H1 (cell line): ENCODE measurements at places on chromosomes 6 and 20.

- DNase-seq, result no peak
Observed at GRCh38 chr6:72861935-72862432, 240.1 kb downstream of the KCNQ5 start.

- DNase-seq, result no peak
Observed at GRCh38 chr6:40146902-40147301, 212.6 kb upstream of the MOCS1 start.

DNA sequence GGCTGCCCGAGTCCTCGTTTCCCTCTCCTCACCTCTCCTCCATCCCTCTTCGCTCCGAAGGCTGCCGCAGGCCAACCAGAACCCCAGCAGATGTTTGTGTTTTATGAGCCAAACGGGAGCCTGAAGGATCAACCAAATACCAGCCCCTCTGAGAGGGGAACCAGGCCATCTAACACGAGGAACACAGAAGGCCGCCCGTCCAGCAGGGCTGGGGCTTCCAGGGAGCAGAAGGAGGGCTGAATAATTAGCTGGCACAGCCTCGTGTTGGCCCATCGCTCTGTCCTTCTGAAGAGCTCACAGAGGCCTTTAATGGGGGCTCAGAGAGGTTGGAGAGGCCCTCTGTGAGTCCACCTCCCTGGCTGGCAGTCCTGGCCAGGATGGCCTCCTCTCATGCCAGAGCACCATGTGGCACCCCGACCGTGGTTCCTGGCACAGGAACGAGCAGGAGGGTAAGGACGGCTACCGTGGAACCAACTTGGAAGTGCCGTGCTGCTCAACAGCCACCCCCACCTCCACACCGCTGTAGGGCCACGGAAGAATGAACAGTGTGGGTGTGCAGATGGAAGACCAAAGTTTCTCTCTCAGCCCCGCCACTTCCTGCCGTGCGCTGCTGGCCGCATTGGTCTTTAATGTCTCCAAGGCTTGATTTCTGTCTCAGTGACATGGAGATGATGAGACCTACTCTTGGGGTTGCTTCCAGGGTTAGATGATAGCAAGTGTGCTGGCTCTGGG is 155.2 kb downstream of the SCML4 start:
- no peak for DNase-seq

DNA sequence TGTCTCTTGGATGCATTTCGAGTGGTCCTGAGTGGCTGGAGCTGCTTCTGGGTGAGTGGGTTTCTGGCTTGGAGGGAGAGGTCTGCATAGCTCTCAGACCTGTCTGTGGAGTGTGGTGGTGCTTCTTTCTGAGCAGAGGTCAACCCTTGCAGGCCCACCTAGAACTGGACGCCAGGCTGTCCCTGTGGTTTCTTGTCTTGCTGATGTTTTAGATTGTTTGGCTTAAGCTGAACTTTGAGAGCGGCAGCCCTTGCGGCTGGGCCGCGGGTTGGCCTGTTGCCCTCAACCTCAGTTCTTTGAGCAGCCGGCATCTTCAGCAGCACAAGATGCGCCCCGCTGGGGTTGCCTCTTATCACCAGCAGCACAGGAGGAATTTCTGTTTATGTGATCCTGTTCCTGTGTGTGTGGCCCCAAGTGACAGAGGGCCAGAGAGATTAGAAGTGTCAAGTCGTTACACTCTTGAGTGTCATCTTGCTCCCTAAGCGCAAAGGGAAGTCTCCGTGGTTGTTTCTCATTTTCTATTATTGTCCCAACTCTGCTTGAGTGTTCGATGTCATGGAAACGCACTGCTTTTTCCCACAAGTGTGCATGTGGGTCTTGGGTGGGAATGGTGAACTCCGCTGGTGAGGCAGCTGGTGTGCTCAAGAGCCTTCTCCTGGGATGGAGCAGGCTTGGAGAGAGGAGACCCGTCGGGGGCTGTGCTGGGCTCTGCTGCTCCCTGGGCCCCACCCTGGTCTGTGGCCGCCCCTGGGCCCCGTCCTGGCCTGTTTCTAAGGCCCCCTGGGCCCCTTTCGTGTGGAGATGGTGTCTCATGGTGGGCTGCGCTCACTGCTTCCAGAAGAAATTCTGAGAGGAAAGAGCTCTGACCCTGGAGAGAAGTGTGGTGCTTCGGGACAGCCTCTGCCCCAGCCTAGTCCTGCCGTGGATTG is 20.1 kb upstream of the SLC22A1 start:
- DNase-seq, result no peak

DNA sequence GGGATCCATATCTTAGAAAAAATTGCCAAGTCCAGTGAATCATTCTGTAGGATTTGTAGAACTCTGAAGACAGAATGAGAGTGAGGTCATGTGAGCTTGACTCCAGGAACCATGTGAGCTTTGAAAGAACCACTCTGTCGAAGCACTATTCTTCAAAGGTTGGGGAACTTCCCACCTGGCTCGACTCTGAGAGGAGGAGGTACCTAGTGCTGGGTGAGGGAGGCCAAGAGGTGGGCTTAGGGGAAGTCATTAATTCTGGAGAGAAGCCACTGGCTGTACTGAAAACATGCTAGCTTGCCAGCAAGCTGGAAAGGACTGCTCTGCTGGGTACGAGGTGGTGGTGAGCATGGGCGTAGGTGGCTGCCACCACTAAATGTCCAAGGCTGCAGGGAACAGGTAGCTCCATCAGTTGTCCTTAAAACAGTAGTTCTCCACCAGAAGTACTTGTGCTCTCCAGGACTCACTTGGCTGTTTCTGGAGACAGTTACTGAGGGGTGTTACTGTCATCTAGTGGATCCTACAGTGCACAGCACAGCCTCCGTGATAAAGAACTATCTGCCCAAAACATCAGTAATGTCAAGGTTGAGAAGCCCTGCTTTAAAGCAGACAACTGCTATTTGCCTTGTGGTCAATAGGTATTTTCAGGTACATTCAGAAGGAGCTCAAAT is 34.7 kb upstream of the SYNJ2 start:
- no peak for DNase-seq

- no peak for DNase-seq
Observed at GRCh38 chr6:112086744-112087135, 542 bp downstream of the TUBE1 start.

GRCh38 chr6:85389151-85389797 is 60.6 kb upstream of the NT5E start:
- no peak for DNase-seq

DNA sequence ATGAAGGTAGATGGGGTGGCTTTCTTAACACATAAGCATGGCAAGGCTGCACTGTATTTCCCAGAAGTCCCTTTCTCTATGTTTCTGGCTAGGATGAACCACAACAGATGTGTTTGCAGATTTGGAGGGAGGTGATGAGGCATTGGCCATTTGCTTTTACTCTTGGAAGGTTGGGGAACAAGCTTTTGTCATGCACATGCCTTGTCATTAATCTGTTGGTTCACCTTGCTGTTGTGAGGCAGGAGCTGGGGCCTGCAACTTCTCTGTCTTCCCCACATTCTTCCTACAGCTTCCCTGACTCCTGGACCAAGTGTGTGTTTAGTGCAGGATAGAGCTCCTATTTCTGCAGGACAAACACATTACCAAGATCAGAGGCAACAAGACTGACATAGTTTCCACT is 326.2 kb upstream of the SPTLC3 start:
- DNase-seq, result no peak

DNA sequence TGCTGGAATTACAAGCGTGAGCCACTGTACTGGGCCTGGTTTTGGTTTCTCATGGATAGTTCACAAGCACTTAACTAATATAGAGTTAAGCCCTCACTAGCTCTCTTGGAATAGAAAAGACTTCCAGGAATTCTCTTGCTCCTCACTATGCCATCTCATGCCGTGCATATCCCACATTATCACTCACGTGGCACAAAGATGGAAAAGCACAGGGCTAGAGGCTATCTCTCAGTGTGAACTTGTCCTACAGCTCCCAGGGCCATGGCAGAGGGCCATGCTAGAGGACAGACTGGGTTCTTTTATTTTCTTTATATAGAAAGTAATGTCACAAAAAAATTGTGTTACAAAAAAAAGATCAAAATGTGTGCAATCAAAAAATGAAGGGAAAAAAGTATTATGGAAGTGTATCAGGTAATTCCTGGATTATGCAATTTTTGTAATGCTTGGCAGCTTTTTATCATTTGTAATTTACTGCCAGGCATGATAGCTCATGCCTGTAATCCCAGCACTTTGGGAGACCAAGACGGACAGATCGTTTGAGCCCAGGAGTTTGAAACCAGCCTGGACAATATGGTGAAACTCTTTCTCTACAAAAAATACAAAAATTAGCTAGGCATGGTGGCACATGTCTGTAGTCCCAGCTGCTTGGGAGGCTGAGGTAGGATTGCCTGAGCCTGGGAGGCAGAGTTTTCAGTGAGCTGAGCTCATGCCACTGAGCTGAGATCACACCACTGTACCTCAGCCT is 6.4 kb upstream of the SLC2A12 start:
- no peak for DNase-seq

DNA sequence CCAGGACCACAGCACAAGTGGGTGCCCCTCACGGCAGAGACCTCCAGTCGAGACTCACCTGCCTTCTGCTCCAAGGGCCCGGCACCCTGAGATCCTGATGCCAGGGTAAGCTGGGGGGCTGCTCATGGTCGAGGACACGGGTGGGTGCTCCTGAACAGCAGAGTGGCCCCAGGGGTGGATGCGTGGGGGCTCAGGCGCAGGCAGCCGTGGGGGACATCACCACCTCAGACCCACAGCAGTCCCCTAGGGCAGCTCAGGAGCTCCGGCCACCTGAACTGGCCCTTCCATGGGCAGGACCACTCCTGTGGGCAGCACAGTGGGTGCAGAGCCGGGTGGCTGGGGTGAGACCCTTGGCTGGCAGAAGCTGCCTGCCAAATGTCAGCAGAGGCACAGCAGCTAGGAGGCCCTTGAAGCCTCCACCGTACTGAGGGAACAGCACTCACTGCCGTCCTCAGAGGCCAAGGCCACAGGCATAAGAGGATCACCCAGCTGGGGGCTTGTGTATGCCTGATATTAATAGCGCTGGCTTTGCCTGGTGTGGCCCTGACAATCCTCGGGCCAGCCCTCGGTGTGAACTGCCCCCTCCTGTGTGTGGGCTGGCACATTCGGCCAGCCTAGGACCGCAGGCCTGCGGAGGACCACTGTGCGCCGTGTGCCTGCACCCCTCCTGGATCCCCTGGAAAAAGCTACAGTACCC is 5.4 kb downstream of the UCKL1 start:
- DNase-seq, result no peak

DNA sequence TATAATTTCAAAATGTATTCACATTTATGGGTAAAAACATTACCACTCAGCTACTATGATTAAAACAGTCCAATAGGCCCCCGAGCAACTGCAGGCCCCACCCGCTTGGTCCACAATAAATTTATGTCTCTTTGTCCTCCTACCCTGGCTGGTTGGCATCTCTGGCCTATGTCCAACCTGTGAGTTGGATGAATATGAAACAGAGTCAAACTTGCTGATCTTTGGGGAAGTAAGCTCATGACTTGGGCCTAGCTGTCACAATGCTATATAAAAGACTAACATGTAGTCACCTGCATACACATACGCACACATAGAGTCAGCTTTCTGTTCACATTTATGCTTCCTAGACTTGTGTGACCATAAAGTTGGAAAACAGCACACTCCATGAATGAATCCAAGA is 20.5 kb downstream of the MAP7 start:
- DNase-seq, result no peak

DNA sequence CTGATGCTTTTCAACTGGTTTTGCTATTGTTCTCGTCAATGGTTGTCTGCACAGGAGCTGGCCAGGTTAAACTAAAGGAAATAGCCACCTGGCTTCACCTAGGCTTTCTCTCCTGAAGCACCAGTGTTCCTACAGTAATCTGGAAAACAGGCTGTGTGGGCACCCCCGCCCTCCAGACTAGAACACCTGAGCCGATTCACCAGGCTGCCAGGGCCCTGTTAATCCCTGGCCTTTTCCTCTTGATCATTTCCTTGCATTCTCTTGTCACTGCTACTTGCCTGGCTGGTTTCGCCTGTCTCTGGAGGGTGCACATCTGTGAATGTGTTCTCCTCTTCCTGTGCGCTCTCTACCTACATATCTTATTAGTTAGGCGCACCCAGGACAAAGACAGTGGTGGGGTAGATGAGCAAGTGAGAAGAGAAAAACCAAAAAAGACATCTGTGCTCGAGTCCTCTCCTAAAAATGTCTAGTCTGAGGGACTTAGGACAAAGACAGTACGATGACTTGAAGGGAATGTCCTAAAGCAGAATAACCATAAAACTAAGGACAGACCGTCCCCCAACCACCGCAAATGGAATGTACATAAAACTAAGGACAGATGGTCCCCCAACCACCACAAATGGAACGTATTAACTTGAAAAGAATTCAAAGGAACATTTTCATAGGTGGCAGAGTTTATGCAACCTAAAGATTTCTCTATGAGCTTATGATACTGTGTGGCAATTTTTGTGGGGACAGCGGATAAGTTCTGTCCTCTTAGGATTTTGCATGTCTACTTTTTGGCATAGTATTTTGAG is 45.9 kb upstream of the EMILIN3 start:
- no peak for DNase-seq

DNA sequence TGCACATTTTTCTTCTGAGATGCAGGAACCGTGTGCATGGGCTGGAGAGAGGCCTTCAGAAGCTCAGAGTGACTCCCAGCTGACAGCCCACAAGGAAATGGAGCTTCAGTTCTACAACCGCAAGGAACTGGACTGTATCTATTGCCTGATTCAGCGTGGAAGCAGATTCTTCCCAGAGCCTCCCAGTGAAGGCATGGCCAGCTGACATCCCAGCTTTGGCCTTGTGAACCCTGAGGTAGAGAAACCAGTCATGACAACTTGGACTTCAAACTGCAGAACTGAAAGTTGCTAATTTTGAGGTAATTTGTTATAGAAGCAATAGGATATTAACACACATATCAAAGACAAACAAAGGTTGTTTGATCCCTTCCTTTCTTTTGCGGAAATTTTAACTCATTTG is 94.3 kb upstream of the NOX3 start:
- DNase-seq, result no peak

DNA sequence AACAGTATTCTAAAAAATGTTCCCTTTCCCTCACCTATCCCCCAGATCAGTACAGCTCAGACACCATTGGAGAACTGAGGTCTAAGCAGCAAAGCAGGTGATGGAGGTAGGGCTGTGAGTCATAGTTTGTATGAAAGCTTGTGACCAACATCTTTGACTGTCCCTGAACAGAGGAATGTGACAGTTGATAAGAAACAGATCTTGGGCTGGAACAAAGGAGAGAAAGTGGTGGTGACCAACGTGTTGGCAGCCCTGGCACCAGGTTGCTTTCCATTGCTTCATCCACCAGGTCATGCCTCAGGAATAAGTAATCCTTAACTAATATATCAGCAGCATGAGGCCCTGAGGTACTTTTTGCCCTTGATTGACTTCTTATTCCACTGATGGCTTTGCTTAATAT is 19.9 kb upstream of the CRIP3 start:
- no peak for DNase-seq
